Activated CD8-positive, alpha-beta memory T cell treated with anti-CD3 and anti-CD28 coated beads, Interleukin-2, amount 50 U/mL, for 4 hours (primary cell): ENCODE measurements at places on chromosomes 4 and X.
A peak's percentile ranks its signal among the peaks of the same experiment; 100 is the strongest.

DNA sequence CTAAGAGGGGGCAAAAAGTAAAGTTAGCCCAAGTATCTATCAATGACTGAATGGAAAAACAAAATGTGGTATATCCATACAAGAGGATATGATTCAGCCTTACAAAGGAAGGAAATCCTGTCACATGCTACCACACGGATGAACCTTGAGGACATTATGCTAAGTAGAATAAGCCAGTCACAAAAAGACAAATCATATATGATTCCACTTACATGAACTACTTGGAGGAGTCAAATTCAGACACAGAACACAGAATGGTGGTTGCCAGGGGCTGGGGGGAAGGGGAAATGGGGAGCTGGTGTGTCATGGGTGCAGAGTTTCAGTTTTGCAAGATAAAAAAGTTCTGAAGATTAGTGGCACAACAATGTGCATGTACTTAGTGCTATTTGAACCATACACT lies 101.8 kb downstream of the SH3KBP1 start:
- no peak for DNase-seq

DNA sequence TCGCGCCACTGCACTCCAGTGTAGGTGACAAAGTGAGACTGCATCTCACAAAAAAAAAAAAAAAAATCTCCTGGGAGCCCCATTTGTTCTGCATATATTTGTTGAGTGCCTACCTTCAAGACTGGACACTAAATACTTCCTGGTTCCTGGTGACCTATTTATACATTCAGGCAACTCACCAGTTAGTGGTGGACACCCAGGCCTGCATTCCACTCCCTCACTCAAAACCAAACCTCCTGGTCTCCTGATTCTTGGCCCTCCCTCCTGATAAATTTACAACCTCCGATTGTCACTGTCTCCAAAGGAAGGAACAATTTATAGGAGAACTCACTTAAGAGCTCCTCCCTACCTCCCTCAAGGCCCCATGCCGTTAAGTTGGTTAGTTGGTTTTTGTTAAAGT lies 3.1 kb downstream of the SYAP1 start:
- DNase-seq, result no peak

DNA sequence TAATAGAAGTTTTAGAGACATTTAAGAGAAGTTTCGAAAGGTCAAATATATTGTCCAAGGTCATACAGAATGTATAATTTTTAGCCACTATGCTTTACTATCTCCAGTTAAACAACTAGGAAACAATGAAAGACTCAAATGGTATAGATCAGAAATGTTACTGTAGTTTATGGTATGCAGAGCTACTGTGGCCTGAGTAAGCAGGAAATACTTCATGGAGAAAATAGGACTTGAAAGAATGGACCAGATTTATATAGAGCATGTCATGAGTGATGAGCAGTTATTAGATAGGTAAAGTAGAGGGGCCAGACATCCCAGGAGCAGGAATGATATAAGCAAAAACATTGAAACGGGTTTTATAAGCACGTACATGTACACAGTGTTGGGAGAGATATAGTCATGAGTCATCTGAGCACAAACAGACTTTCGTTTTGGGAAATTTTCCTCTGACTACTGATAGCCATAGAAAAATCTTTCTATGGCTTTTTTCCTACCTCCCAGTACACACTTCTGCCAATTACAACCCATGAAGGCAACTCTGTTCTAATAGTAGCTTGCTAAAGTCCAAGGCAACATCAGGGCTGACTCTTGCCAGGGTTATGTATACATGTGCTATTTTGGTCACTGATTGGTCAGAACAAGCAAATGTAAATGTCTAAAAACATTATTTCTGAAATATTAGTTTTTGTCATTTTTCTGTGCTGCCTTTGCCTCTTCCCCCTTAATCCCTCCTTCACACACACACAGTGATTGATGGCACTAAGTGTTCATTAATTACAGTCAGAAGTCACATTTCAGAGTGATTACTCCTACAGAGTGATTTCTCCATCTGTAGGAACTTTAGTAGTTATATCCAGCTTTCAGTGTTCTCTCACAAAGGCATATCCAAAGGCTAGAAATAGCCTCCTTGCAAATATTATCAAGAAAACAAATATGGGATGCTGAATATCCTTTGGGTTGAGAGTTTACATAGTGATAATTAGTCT lies 198.7 kb downstream of the ENOX2 start:
- DNase-seq, result no peak

- no peak for DNase-seq
Measured at GRCh38 chrX:37817176-37817575, 30.2 kb downstream of the DYNLT3 start.

DNA sequence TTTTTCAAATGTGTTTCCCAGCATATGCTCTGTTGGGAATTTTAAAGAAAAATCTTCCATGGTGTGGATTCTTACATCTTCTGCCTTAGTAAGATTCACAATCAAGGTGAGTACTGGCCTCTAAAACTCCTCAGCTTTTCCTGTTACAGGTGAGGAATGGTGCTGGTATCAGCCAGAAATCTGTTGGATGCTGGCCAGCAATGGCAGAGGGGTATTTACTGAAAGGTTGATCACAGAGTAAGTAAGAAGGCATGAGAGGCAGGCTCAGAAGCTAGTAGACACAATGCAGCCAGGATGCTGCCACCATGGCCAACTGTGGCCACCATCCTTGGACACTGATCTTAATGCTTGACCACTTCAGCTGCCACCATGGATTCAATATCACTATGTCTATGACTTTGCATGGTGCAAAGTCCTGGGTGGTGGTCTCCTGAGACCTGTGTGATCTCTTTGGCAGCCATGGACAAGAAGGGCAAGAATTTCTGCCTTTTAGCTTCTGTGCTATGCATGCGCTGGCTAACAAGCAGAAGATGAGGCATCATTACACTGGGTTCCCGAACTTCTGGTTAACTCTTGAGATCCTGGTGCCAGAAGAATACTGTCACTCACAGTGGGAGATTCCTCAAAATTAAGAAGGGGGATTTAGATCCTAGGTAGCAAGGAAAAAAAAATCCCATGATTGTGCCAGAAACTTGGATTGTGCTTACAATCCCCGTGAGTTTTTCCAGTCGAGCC lies 60.2 kb downstream of the CHRNA9 start:
- no peak for DNase-seq

DNA sequence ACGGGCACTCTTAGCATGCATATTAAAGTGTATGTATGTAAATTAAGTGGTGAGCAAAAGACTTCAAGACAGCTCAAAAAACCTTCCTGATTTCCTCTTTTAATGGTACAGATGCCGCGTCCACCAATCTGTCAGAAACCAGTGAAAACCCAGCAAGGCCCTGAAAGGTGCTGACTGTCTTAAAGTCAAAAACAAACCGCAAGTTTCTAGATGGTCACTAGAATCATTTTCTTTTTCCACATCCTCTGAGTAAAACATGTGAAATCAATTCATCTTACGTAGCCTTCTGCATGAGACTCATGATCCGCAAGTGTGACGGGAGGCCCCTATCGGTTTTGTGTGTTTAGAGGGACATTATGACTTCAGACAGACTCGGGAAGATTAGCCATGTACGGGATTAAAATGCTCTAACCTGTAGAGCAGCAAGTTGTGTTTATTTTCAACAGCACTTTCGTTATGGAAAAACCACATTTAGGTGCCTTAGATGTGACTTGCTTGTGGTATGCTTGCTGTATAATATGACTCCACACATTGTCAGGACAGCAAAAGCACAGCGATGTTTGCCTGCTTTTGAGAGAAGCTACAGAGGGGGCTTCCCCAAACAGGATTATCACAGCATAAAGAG lies 88.2 kb upstream of the STS start:
- no peak for DNase-seq

DNA sequence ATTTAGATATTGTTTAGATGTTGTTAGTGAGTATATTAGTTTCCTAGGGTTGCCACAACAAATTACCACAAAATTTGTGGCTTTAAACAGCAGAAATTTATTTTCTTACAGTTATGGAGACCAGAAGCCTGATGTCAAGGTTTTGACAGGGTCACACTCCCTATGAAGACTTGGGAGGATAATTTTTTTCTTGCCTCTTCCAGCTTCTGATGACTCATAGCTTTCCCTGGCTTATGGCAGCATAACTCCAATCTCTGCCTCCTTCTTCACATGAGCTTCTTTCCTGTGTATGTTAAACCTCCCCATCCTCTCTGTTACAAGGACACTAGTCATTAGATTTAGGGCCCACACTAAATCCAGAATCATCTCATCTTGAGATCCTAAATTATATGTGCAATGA lies 20.9 kb upstream of the RAB40A start:
- DNase-seq, result no peak

- DNase-seq, result no peak
Measured at GRCh38 chr4:12703036-12703435, 781.1 kb downstream of the RAB28 start.

- no peak for DNase-seq
Measured at GRCh38 chr4:100113096-100113495, 77.2 kb downstream of the DDIT4L start.

- no peak for DNase-seq
Measured at GRCh38 chrX:41014776-41015360, 70.4 kb upstream of the USP9X start.

GRCh38 chr4:7428261-7429068 lies 6.3 kb downstream of the PSAPL1 start:
- DNase-seq, result no peak

- no peak for DNase-seq
Measured at GRCh38 chr4:103171006-103171405, 27.1 kb downstream of the CENPE start.

- DNase-seq, result no peak
Measured at GRCh38 chrX:45815441-45815840, 614.8 kb upstream of the DIPK2B start.

DNA sequence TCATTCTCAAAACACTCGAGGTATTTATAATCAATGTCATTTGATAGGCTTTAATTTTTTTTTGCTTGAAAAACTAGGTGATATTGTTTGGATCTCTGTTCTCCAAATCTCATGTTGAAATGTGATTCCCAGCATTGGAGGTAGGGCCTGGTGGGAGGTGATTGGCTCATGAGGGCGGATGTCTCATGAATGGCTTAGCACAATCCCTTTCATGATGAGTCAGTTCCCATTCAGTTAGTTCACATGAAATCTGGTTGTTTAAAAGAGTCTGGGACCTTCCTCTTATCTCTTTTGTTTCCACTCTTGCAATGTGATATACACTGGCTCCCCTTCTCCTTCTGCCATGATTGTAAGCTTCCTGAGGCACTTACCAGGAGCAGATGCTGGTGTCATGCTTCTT lies 638.7 kb downstream of the DMD start:
- DNase-seq, result no peak

GRCh38 chr4:109398928-109399327 lies 34.7 kb upstream of the SEC24B start:
- DNase-seq, result no peak

DNA sequence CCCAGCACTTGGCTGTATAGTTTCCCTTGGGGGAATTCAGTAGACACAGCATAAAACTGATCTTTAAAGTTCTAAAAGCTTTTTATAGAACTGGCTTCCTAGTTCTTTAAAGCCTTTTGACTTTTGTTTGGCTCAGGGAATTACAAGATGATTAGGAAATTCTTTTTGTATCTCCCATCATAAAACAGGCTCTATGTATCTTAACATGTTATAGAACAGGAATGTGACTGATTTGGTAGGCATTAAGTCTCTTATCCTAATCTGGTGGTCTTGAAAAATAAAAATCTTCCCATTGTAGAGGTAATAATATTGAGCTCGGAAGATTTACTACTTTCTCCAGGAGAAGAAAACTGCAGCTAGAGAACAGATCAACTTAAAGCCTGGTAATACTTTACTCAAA lies 262.7 kb downstream of the KCNIP4 start:
- no peak for DNase-seq

- DNase-seq, result peak; percentile 68
Measured at GRCh38 chr4:154551872-154552686, 1.9 kb upstream of the PLRG1 start.

DNA sequence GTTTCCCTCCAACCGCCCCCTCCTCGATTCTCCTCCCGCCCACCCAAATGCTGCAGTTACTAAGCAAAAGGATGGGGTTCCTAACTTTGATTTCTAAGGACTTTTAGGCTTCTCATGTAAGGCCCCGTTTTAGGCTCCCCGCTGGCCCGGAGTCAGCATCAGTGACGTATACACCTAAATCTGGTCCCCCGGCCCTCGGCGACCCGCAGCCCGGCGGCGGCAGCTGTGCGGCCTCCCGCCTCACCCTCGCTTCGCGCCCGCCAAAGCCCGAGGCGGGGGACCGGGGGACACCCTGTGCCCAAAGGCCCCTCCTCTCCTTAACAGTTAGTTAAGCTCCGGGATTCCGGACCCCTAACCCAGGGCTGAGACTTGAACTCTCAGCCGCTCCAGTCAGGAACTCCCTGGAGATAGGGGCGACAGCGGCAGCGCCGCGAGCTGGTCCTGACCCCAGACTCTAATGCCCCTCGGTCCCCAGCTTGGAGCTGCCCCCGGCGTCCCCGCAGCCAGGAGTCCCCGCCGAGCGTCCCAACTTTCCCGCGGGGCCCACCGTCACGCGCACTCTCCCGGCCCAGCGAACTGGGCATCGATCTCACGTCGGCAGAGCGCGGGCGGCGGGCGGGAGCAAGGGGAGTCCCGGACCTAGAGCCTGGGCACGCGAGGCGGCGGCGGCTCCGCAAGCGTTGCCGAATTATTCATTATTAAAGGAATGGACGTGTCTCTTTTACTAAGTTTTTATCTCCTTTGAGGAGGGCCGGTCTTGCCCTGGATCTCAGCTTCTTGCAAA lies 1.5 kb upstream of the NR3C2 start:
- peak; percentile 40 for DNase-seq

- no peak for DNase-seq
Measured at GRCh38 chrX:150966742-150967141, 16.4 kb upstream of the HMGB3 start.

GRCh38 chr4:116361790-116362189 lies 723.6 kb downstream of the TRAM1L1 start:
- no peak for DNase-seq

DNA sequence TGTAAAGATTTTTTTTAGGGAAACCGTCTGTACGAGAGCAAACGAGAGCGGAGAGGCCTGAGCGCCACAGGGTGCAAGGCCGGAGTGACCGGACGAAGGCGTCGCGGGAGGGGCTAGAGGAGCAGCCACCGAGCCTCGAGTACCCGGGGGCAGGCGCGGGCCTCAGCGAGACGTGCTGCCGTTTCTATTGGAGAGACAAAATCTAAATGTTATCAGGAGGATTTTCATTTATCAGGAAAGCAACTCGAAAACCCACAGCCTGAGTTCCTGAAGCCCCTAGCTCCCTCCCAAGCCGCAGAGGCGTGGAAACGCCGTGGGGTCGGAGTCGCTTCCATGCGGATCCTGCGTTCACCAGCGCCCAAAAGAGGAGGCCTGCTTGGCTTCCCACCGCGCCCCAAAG lies 194.3 kb downstream of the MGST2 start:
- no peak for DNase-seq

GRCh38 chr4:85005865-85006377 lies 39.4 kb upstream of the WDFY3 start:
- no peak for DNase-seq
